ENCODE measurements at places on chromosomes 6 and 20. TPM values are rescaled to one million over a fixed set of nuclear protein-coding genes. Genes with fewer than 3 reads are reported as not detected.

HMGCLL1 gene
- total RNA-seq = 1.8 TPM

DEFB116 gene
- not detected for total RNA-seq

VSTM2L gene
- 11.1 TPM for total RNA-seq

HLA-G gene
- total RNA-seq = not detected

CGA gene
- total RNA-seq = not detected

KCNQ5 gene
- 1.2 TPM for total RNA-seq

NOX3 gene
- not detected for total RNA-seq

NQO2 gene
- 22.9 TPM for total RNA-seq

DNA sequence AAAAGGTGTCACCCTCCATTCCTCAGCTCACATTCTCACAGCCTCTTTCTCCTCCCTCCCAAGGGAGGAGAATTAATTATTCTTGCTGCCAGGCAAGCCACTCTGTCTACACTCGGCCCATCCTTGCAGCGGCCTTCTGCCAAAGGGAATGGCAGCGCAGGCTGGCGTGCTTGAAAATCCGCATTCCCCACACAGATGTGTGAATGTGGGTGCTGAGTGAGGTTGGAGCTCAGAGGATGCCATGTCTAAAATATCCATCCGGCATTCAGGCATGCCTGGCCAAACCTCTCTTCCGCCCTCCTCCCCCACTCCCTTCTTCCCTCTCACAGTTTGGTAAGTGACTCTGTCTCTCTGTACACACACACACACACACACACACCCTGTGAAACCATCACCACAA, 27.7 kb downstream of the PNPLA1 start:
- no peak for DNase-seq

DNA sequence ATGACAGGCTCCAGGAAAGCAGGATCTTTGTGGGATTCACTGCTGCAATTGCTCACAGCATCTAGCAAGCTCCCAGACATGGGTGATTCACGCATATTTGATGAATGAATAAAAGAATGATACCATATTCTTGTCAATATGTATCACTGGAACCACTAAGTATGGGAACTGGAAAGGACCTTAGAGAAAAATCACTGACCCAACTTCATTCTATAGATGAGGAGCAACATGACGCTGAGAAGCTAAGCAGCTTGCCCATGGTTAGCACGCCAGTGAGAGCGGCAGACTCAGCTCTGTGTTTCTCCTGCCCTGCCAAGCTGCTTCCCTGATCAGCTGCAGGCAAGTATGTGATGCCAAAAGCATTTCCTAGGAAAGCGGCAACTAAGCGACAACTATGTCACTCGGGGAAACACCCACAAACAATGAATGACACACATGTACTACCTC, 66.8 kb downstream of the PPP1R3G start:
- DNase-seq = no peak

DNA sequence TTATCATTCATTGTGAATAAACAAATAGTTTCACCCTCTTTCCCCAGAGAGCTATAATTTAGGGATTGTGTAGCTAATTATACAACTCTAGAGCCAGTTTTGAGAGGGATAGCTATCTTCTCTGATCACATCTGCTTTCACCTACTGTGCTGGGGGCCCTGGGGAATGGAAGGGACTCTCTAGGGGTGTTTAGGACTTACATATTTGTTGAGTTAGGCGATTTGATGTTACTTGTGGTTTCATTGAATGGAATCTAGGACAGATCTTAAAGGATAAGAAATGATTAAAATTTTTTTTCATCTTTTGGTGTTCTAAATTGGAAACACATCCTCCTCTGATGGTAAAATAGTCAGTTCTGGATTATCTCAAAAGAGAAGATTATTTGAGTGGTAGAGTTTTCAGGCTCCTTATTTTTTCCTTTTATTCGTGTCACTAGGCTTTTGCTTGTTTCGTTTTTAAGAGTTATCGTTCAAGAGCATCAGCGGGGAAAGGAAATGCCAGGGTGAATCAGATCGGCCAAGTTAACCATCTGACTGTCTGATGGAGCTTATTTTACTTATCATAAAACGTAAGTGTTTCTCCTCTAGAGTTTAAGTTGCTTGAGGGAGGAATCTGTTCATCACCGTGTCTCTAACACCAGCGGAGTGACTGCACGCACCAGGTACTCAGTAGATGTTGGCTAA, 236.7 kb downstream of the FARS2 start:
- DNase-seq = no peak

DNA sequence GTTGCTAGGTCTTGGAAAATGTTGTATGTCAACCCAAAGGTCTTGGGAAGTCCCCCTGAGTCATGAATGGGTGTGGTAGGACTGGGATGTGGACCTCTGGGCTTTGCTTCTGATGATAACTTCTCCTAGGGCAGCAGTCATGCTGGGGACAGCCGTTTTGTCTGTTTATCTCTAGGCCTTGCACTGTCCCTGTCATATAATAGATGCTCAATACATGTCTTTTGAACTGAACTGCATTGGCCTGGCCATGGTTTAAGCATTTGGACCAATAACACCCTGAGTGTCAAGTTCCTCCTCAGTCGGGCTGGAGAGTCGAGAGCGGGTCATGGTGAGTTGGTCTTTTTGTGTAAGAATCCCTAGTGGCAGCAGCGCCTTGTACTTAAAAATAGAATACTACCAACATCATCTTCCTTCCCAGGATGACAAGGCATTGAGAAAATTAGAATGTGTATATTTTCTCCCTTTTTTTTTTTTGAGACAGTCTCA, 43.1 kb downstream of the E2F3 start:
- DNase-seq = no peak

- DNase-seq = no peak
Measured at GRCh38 chr6:82066991-82067411, 180.5 kb downstream of the IBTK start.

DNA sequence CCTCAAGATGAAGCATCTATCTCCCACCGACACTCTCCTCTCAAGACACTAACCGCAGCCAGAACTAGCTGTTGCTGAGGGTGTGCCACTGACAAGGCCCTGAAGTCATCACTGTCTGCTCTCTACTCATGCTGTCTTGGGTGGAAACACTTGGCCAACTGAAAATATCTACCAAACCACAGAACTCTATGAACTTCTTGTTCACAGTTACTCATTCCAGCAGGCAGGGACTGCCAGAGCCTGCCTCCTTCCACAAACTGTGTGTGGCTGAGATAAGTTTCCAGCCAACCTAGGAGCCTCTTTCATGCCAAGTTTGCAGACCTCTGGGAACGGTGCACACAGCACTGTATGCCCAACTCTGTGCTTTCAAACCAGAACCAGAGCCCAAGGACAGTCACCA, 45.5 kb upstream of the NXT1 start:
- no peak for DNase-seq

GRCh38 chr6:91094806-91095475, 508.1 kb upstream of the MAP3K7 start:
- no peak for DNase-seq
